ENCODE measurements at places on chromosomes 5 and 9.
A peak's percentile ranks its signal among the peaks of the same experiment; 100 is the strongest.

- no peak for DNase-seq
Measured at GRCh38 chr9:87324613-87325194, 173.0 kb upstream of the DAPK1 start.

GRCh38 chr5:123752552-123753179, 240.7 kb downstream of the CSNK1G3 start:
- DNase-seq = peak; percentile 37

DNA sequence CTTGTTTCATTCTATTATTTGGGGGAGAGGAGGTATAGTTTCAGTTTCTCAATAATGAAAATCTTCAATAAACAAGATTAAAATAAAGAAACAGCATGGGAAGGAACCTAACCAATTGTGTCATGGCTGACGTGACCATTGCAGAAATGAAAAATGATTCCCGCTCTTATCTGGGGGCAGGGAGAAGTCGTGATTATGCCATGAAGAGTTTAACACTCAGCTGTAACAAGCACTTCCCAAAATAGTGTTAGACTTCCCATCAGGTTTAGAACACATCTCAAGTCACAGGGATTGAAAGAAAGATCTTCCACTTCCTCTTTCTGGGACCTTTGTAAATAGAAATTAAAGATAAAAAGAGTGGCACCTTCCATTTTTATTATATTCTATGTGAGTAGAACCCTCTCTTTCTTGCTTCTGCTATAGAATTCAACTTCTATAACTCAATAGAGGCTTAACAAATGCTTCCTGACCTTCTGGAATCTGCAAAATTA, 122.2 kb downstream of the TRPM6 start:
- DNase-seq = no peak

GRCh38 chr5:76154009-76154690, 71.0 kb downstream of the SV2C start:
- no peak for DNase-seq

- DNase-seq = no peak
Measured at GRCh38 chr5:59790776-59791475, 102.6 kb downstream of the PDE4D start.

GRCh38 chr9:93206576-93207155, 22.7 kb downstream of the WNK2 start:
- DNase-seq = no peak

DNA sequence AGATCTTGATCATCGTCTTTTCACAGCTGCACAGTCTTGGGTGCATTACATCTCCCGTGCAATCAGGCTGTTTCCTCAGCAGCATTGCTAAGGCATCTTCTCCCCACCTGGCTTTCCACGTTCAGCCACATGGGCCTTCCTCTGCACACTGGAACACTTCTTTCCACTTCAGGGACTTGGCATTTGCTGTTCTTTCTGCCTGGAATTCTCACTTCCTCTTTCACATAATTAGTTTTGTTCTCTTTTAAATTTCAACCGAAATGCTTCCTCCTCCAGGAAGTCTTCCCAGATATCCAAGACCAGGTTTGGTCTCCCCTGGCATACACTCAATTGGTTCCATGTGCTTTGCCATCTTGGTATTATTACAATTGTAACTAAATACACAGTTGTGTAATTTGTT, 43.8 kb downstream of the WHRN start:
- DNase-seq = no peak
